Stimulated activated naive CD8-positive, alpha-beta T cell treated with anti-CD3 and anti-CD28 coated beads, Interleukin-15, amount 100 ng/mL, for 72 hours (primary cell): ENCODE measurements at places on chromosomes 5 and 9.

- DNase-seq: no peak
Observed at GRCh38 chr9:74526215-74526614, 29.1 kb downstream of the RORB start.

- DNase-seq: no peak
Observed at GRCh38 chr9:79945016-79945415, 373.3 kb downstream of the TLE4 start.

DNA sequence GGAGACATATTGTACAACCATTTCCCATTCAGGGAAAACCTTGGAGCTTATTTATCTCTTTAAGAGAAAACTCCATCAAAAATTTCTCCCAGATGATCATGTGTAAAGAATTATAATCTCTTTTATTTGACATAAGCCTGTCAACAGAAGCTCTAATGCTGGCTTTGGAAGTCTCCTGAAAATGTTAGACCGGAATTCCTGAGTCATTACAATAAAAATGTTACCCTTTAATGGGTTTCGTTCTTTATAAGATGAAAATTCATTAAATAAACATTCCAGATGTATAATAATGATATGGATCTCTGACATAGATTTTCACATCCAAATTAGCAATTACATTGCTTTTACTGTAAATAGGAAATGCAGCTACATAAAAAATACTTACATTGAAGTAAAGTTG lies 1036.4 kb downstream of the EFNA5 start:
- no peak for DNase-seq

DNA sequence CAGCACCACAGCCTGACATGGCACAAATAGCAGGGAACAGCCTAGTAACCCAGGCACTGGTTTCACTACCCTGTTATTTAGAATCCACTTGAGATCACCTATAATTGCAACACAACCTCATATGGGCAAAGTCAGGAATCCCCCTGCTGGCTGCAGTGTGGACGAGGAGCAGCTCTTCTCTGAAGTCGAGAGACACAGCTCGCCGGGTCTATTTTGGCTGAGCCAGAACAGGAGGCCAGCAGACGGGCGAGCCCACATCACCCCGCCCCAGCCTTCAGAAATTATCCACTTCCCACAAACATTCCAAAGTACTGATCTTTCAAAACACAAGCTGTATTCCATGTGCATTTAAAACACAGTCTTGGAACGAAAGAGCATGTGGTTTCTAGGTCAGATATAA lies 179.0 kb downstream of the ROR2 start:
- DNase-seq: no peak

- no peak for DNase-seq
Observed at GRCh38 chr5:139903795-139904565, 108.4 kb downstream of the PSD2 start.

DNA sequence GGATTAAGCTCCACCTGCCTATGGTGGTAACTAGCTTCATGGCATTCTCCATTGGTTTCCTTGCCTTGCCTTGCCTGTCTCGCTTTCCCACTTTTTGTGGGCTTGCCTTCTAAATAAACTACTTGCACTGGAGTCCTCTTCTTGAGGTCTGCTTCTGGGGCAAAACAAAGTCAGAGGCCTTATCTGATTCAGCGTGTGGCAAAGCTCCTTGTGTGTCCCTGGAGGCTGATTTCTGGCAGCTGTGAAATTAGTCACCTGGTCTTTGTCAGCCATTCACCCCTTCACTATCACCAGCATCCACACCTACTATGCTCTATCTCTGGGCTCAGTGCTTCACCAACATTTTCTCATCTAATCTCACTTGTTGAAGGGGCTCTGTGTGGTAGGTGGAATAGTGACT lies 176.2 kb downstream of the SEC61B start:
- no peak for DNase-seq

GRCh38 chr5:126354012-126354857 lies 69.0 kb upstream of the GRAMD2B start:
- DNase-seq: peak; percentile 6

- DNase-seq: no peak
Observed at GRCh38 chr9:125460346-125460745, 198.7 kb downstream of the GAPVD1 start.

DNA sequence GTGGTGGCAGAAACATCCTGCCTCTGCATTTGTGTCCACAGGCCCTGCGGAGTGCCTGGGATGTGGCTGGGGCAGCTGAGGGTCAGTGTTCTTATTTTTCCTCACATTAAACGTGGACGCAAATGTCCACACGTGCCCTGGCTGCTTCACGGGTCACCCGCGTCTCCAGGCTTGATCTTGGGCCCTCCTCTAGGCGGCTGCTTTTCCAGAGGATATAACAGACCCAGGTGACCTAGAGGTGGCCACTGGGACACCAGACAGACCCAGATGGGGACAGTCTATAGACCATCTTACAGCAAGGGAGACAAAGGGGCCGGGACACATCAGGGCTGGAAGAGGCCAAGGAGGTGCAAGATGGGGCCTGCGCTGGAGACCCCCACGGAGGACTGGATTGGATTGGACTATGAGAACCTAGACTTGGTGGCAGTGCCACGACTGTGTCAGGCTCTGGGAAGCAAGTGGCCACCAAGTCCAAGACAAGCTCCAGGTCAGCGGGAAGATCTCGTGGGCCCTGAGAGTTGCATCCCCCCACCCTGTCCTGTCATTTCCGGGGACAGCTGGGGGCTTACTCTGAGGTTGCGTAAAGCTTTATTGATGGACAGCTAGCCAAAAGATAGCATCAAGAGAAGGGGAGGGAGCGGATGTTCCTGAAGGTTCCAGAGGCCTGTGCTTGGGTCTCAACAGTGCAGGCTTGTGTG lies 6.9 kb downstream of the WNK2 start:
- no peak for DNase-seq

DNA sequence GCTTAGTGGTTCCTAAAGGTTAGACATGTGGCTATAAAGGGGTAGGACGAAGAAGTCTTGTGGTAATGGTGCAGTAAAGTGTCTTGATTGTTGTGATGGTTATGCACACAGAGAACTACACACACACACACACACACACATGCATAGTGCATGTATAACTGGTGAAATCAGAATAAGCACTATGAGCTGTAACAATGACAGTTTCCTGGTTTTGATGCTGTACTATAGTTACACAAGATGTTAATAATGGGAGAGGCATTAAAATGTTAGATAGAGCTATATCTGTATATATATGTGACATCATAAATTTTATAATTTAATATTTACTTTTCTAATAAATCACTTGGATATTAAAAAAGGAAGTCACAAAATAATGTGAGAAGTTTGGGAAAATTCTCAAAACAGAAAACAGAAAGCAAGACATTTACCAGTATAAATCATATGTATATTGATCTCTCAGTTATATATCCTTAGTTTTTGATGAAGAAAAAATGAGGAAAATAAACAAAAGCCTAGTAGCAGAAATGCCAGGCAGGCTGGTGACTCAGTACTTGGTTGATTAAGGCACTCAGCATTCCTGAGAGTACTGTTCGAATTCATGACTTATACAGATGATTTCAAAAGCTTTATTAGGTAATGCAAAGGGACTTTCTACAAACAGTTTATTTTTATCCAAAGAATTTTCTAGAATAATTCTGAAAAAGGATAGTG lies 350.5 kb upstream of the DAB2 start:
- no peak for DNase-seq

GRCh38 chr5:39422036-39422606 lies 2.7 kb downstream of the DAB2 start:
- DNase-seq: no peak

DNA sequence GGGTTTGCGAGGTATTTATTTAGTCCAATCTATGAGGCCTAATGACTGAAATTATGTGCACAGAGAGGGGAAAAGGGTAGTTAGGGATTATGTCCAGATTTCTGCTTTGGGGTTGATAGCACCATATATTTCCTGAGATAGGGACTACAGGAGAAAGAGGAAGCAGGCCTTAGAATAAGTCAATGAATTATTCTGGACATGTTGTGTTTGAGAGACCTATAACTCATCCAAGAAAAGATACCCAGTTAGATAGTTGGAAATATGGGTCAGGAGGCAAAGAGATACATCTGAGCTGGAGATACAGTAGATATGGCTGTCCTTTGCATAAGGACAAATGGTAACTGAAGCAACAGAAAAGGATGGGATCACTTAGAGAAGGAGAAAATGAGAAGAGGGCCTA lies 53.1 kb downstream of the NR3C1 start:
- no peak for DNase-seq

DNA sequence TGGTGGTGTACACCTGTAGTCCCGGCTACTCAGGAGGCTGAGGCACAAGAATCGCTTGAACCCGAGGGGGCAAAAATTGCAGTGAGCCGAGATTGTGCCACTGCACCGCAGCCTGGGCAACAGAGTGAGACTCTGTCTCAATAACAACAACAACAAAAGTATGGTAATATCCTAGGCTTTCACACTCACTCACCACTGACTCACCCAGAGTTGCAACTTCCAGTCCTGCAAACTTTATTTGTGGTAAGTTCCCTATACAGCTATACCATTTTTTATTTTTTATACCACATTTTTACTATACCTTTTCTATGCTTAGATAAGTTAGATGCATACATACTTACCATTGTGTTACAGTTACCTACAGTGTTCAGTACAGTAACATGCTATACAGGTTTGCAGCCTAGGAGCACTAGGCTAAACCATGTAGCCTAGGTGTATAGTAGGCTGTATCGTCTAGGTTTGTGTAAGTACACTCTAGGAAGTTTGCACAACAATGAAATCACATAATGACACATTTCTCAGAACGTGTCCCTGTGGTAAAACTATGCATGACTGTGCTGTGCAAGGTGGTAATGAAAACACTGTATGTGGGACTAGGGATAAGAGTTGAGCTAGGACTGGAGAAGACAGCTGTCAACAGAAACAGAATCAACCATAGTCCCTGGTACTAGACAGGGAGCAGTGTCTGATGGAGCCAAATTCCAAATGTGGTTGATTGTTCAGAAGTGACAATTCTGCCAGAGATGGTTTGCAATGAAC lies 109.5 kb upstream of the RAD23B start:
- no peak for DNase-seq

DNA sequence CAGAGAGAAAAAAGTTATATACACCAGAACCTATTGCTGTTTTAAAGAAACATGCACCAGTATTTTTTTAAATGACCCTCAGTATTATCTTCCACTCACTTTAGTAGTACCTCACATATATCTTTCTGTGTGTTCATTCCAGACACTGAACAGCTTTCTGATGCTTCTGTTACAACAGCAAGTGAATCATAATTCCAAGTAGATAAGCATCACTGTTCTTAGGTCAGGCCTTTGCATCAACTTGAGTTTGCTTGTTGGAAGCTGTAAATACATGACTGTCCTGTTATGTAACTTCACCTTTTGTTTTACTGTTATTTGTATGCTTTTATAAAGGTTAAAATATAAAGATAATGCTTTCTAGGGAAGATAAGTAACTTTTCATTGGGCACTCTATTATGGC lies 184.4 kb downstream of the ISL1 start:
- DNase-seq: no peak

DNA sequence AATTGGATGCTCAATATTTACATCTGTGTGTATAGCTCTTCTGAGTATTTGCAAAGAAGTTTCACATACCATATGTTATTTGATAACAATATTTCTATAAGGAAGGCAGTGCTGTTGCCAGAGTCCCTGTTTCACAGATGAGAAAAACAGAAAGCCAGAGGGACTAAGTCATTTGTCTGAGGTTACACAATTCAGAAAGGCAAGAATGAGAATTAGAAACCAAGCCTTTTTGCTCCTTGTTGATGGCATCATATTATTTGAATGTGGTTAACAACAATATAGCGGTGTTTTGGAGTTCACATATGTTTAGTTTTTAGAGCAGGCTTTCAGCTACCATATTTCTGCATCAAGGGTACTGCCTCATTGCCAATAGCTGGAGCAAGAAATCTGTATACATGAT lies 110.9 kb upstream of the PRLR start:
- DNase-seq: no peak

- no peak for DNase-seq
Observed at GRCh38 chr9:71648453-71648852, 119.9 kb downstream of the CEMIP2 start.

DNA sequence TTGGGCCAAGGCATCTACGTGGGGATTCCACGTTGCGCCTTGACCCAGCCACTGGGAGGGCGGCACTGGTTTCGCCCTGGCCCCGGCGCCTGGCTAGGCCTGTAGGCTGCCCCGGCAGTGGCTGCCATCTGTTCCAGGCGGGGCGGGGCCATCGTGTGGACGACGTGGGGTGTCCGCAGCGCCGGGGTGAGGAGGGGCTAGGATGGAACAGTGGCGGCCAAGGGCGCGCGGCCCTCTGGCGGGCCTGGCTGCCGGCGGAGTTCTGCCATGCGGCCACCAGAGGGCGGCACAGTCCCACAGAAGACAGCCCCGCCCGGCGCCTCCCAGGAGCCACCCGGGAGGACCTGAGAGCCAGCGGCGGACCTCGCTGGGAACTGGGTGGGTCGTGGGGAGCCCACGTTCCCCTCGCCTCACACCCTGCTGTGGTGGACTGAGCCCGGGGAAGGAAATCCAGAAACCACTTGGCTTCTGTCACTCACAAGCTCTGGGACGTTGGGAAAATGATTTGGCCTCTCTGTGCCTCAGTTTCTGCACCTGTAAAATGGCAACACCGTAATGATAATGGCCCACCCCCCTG lies 22.6 kb upstream of the RAPGEF1 start:
- peak; percentile 78 for DNase-seq

DNA sequence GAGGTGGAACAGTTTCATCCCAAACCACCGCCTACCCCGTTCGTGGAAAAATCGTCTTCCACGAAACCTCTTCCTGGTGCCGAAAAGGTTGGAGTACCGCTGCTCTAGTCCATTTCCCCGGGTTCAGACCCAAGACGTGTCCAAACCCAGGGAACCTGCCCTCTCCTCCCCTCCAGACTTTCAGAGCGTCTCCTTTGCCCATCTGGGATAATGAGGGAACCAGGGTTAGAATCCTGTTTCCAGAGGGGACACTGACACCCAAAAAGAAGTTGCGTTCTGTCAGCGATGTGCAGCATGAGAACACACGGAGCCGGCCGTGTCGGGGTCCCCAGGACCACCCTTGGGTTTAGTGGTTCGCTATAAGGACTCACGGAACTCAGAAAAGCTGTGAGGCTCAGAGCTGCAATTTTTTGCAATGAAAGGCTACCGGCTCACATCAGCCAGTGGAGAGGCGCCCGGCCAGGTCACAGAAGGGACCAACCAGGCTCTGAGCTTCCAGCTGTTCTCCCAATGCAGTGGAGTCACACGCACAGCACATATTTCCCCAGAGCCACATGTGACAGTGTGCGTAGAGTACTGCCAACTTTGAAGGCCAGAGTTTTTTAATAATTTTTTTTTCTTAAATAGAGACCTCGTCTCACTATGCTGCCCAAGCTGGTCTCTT lies 19.4 kb downstream of the LAMC3 start:
- DNase-seq: no peak

- DNase-seq: no peak
Observed at GRCh38 chr9:97280755-97281330, 26.6 kb upstream of the CCDC180 start.
